ENCODE measurements at places on chromosomes 3 and 15. TPM values are rescaled to one million over a fixed set of nuclear protein-coding genes. Genes with fewer than 3 reads are reported as not detected.

The CYP1A2 gene
- 0.14 TPM for total RNA-seq

The TMEM45A gene
- total RNA-seq, result 13.1 TPM

The FEZF2 gene
- not detected for total RNA-seq

The HHATL gene
- 0.35 TPM for total RNA-seq

The ANKUB1 gene
- not detected for total RNA-seq

The CTXN2 gene
- 0.06 TPM for total RNA-seq

DNA sequence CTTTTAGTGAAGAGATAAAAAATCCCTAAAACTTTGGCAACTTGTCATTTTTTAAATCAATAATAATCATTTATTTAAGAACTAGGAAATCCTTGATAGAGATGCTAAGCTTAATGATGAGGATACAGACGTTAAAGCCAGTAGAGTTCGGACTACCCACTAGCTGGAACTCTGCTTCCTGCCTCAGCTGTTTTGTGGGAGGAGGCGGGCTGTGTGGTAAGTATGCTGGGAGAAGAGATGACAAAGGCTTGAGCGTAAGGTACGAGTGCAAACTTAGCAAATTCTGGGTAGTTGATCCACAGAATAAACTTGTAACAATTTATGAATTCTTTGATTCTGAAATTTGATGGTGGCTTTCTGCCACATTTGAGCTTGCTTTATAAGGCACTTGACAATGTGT is 111.2 kb upstream of the NANOGP8 start:
- no peak for DNase-seq

DNA sequence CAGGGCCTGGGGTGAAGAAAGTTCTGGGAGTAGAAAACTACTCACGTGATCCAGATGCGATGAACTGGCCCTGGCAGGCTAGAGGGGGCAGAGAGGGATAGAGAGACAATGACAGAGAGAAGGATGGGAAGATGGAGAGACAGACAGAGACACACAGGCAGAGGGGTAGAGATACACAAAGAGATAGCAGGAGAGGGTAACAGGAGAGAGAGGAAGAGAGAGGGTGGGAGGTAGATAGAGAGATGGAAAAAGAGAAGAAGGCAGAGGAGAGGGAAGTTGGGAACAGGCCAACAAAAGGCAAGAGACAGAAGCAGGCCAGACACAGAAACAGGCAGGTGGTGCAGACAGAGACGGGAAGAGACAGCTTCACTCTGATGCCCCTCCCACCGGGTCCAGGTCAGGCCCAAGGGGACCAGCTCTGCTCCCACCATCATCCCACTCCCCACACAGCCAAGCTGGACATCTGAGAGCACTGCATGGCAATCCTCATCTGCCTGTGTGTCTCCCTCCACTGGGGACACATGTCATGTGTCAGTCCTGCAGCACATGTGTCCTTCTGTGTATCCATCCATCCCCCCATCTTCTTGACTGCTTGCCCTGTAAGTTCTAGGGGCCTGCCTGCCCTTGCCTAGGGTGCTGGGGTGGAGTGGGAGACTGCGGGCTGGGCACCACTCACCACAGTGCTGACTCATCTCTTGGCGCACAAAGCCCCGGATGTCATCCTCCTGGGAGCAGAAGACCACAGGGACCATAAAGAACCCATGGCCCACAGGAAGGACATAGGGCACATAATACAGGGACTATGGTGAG is 2.2 kb upstream of the UCN2 start:
- DNase-seq, result no peak

DNA sequence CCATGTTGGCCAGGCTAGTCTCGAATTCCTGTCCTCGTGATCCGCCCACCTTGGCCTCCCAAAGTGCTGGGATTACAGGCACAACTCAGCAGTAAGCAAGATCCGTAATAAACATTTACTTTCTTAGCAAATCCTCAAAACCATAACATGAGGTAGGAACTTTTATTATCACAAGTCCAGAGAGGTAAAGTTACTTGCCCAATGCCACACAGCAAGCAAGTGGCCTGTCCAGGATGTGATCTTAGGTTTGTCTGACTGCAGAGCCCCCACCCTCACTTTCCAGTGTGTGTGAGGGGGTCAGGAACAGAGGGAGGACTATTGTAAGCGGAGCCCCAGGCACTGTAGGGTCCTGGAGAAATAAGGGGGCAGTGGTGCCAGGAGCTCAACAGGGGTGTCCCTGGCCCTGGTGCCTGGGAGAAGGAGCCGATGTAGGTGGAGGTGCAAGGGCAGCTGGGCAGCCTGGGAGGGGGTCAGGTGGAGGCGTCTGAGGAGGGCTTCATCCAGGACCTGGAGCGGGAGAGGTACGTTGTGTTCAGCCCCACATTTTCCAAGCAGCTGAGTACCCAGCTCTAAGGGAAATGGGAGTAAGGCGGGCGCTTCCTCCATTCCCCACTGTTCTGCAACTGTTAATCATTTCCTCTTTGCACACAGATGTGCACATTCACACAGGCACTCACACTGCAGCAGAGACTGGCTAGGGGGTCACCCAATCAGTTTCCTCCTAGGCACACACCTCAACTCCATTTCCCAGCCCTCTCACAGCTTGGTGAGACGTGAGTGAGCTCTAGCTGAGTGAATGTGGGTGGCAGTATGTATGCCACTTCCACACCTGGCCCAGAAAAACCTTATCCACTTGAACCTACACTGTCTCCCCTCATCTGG is 5.9 kb downstream of the RPUSD3 start:
- no peak for DNase-seq

DNA sequence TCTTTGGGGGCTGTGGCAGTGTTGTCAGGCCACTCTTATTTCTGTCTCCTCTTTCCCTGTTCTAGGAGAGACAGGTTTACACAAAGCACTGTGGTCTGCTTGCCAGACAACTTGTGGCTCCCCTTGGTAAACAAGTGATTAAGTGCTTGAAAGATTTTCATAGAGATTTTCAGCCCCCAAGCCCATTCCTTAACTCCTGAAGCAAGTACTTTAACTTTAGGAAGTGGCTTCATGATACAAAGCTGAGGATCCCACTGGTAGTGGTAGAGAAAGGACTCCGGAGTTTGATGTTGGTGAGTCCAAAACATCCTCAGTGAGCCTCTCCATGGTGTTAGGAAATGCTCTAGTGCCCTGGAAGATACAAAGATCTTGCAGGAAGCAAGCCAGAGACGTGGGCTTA is 12.0 kb downstream of the ZBTB38 start:
- no peak for DNase-seq

- DNase-seq, result no peak
Observed at GRCh38 chr15:61748529-61748928, 311.7 kb downstream of the VPS13C start.

GRCh38 chr15:35876762-35877161 is 330.8 kb upstream of the DPH6 start:
- no peak for DNase-seq

DNA sequence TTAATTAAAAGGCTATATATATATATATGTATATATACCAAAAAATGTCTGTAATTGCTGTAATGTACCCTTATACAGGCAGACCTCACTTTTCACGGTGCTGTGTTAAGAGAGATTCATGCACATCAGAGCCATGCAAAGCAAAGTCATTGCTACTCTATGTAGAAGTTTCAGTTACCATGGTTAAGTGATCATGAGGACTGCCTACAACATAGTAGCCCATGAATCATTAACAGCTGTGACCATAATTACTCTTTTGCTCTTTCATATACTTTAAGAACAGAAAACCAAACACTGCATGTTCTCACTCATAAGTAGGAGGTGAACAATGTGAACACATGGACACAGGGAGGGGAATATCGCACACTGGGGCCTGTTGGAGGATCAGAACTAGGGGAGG is 225.3 kb upstream of the EPHA3 start:
- DNase-seq, result no peak

DNA sequence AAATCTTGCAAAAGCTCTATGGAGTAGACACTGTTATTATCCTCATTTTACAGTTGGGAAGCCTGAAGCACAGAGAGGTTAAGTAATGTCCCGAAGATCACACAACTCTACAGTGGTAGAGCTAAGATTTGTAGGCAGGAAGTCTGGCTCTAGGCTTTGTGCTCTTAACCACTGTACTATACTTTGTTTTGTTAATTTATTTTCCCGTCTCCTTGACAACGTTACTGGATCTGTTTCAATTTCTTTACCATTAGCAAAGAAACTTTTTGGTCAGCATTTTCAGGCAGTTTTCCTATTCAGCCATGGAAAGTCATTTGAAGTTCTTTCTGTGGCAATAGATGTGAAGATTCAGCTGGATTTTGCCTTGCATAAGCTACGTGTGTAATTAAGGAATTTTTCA is 51.7 kb downstream of the OTOL1 start:
- DNase-seq, result no peak

DNA sequence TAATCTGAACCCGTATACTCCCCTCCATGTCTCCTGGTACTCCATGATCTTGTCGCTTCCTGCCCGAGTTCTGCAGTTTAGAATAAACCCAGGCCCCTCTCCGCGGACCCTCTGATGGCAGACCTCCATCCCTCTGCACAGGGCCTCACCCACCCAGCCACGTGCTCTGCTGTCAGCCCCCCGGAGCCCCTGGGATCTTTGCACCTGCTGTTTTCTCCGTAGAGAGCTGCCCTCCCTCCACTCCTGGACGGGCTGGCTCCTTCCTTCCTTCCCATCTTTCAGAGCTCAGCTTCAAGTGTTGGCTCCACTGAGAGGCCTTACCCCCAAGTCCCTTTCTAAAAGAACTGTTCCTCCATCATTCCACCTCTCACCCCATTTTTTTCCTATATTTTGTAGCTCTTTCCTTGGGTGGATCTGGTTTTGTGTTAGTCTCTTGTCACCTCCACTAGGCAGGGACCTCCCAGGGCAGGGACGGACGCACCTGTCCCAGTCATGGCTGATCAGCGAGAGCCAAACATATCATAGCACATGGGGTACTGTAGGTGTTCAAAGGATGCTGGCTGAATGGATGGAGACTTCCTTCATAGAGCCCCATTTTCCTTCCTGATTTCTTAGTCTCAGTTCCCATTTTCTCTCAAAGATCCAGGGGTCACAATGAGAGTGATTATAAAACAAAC is 106.6 kb downstream of the VGLL4 start:
- no peak for DNase-seq

GRCh38 chr3:152496716-152497115 is 228.0 kb downstream of the MBNL1 start:
- no peak for DNase-seq

GRCh38 chr15:73989001-73989798 is 2.9 kb downstream of the STOML1 start:
- DNase-seq, result no peak

GRCh38 chr3:48642605-48643004 is 7.3 kb upstream of the SLC26A6 start:
- DNase-seq, result no peak

DNA sequence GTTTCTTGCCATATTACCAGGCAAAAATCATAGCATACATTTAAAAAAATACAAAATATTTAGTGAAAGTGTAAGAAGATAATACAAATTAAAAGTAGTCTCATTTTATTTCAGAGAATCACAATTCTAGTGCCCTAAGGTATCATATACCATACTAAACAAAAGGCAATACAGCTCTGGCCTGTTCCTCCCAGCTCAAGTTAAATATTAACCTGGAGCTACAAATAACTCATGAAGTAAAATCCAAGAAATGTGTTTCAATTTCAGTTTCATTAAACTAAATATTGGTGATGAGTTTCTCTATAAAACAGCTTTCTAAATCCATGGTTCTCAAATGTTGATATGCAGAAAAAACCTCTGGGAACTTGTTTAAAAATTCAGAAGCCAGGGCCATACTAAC is 67.7 kb downstream of the INO80 start:
- DNase-seq, result no peak

DNA sequence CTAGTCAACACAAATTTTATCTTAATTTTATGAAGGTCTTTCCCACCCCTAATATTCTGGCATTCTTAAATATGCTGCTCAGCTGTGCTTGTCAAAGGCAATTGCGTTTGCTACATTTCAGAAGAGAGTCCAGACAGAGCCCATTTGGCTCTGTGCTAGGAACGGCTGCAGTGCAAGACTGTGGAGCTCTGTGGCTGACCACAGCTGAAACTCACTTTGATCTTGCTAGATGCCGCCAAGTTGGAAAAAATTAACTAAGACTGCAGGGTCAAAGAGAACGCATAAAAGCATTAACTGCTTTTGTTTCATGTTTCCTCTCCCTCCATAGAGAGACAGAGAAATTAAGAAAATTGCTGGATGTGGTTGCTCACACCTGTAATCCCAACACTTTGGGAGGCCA is 7.6 kb upstream of the PPP1R2 start:
- DNase-seq, result peak; percentile 23

DNA sequence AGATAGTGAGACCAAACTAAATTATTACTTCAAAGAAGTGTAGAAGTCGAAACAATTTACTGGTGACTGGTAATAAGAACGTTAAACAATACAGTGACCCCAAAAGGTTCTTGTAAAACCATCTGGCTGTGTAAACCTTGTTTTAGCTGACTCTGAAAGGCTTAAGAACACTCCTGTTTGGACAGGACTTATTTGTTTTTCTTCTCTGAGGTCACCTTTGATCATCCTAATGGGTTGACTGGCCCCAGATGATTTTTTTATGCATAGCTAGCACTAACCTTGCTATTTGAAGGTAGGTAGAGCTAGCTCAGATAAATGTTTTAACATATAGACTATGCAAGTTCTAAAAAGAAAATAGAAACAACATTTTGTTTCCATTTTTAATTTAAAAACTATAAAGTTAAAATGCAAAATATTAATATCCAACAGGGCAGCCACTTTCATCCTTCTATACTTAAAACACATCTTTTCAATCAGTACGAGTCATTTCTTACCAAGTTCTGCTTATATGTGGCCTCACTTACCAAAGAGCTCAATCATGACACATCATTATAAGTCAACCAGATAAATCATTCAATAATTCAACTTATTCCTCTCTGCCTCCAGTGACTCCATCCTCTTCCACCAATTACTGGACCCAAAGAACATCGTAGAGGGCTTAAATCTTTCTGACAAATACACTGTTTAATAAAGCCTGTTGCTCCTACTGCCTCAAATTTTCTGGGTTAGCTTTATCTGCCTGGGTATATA is 158.8 kb downstream of the SSR3 start:
- DNase-seq, result no peak

- DNase-seq, result no peak
Observed at GRCh38 chr3:73353649-73354217, 271.0 kb downstream of the PDZRN3 start.

DNA sequence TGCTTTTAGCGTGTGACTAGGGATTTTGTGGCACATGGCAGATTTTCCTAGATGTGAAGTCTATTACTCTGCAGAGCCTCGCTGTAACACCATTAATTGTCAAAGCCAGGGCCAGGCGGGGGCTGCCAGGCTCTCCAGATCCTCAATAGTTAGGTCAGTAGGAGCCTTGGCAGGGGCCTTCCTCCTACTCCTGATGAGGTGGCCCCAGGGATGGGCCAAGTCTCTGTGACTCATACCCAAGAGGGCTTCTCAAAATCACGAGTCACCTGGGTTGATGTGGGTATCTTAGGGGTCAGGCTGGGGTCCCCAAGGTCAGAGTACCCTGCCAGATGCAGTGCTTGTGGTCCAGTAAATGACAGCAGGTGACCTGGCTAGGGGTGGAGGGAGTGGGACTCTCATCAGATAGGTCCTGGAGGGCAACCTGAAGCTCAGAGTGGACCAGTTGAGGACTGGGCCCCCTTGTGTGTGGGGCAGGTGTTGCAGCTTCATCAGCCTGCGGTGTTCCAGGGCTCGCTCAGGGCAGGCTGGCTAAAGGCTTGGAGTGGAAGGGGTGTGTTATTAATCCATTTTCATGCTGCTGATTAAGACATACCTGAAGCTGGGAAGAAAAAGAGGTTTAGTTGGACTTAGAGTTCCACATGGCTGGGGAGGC is 88.5 kb upstream of the MYZAP start:
- DNase-seq, result no peak

Data from mucosa of gallbladder (tissue), 1 donor.